ENCODE measurements at places on chromosomes 4 and X. TPM values are rescaled to one million over a fixed set of nuclear protein-coding genes. Genes with fewer than 3 reads are reported as not detected.

Gene COL4A6
- polyA plus RNA-seq, result 0.18 TPM

DNA sequence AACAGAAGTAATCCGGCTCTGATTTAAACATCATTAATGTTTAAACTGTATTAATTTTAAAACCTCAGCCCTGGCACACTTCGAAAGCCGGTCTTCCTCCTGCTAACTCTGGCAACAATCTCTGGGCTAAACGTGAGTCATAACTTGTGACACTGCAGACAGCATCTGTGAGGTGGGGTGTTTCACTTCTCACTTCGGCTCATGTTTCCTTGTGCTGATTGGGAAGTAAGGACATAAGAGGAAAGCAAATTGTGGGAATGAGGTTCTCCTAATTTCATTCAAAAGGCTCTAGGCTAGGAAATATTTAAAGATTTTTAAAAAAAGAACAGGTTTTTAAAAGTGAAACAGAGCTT lies 139.9 kb upstream of the USP9X start:
- DNase-seq, result no peak
- no peaks in the 10 kb centered on the region for H3K27me3 ChIP-seq
- peaks cover 4% of the 10 kb centered on the region for H3K4me1 ChIP-seq
- peak overlapping the region; percentile 74 for H3K27ac ChIP-seq

GRCh38 chrX:45788941-45789348 lies 588.3 kb upstream of the DIPK2B start:
- peak overlapping the region; percentile 23 for H3K27ac ChIP-seq
- H3K36me3 ChIP-seq, result no peaks in the 10 kb centered on the region
- no peaks in the 10 kb centered on the region for H3K4me1 ChIP-seq
- no peak overlapping the region for H3K4me3 ChIP-seq
- no peaks in the 10 kb centered on the region for H3K27me3 ChIP-seq
- DNase-seq, result peak; percentile 71

Gene GAGE12F
- polyA plus RNA-seq, result not detected

Gene NAP1L2
- 0.93 TPM for polyA plus RNA-seq

- H3K36me3 ChIP-seq, result peaks cover 4% of the 10 kb centered on the region
- no peaks in the 10 kb centered on the region for H3K4me1 ChIP-seq
- H3K27ac ChIP-seq, result no peak overlapping the region
- no peaks in the 10 kb centered on the region for H3K27me3 ChIP-seq
These were observed 34.8 kb downstream of the MFSD8 start for GRCh38 chr4:127930175-127930574.
